ENCODE measurements at places on chromosomes 13 and 19.

DNA sequence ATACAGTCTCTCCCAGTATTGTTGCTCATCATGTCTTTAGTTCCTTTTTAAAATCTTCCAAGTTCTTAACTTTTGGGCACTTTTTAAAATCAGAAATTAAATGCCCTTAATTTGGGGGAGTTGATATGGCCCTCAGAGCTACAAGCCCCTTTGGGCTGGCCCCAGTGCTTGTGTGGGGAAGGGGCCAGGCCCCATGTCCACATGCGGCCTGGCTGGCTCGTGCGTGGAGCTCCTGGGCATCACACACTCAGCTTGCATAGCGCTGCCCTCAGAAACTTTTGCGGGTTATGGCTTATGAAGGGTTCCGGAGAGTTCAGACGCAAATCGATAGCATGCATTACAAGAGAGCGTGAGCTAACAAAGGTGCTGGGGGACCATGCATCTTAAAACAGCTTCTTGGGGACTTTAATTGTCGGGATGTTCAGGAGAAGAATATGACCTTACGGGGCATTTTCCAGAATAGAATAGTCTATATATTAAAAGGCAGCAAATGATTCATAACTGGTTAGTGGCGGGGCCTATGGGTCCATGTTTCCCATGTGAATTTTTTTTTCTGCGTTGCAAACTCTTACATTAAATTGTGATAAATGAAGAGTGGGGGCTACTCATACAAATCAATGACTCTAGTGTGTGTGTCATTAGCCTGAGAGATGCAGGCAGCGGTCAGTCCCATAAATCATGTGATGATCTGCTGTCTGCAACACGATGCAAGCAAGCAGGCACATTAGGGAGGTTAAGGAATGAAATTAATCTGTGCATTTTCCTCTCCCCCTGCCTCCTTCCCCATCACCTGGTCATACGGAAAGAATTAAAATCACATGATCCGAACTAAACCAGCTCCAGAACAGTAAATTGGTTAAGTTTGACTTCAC lies 185.8 kb upstream of the TSHZ3 start:
- no peak for DNase-seq

- DNase-seq: no peak
Measured at GRCh38 chr19:43799502-43800142, 2.6 kb downstream of the LYPD5 start.

DNA sequence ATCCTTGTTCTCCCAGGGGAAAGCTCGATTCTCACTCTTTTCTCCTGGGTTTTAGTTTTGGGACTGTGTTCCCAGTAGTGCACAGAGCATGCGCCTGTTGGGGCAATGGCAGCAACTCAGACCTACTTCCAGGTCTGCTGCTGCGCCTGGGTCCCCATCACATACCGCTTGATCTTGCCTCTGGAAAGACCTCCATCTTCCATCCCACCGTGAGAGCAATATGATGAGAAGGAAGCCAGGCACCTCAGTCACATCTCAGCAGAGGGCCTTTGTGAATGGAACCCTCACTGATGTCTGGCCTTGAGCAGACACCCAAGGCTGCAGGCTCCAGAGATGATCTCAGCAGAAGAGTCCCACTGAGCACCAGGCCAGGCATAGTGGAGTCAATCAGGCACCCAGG lies 176.8 kb upstream of the ZNF507 start:
- DNase-seq: no peak

GRCh38 chr19:42488783-42489521 lies 39.3 kb downstream of the CEACAM1 start:
- DNase-seq: no peak

DNA sequence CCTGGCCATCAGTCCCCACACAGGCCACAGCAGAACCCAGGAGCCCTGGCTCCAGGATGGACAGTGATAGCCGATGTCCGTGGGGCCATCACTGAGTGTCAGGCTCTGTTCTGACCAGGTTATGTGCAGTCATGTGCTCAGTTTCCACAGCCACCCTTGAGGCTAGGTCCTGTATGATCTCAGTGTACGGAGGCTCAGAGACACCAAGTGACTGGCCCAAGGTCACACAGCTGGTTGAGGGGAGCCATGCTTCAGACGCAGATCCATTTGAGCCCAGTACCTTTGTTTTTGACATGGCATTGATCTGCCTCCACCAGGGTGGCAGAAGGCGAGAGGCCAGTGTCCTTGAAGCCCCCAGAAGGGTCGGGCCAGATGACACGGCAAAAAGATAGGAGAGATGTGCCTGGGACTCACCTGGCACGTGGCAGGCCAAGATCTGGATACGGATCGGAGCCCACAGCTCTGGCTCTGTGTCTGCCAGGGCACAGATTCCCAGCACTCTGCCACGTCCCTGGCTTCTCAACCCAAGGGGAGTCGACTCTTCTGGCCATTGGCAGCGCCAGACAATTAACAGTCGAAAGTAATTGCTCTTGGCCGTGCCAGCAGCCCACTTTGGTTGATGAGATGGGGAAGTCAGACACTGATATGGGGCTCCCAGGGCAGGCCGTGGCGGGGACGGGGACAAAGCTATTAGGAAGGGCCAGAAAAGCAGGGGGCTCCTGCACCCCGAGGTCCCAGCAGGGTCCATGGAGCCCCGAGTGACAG lies 15.6 kb downstream of the EVI5L start:
- DNase-seq: no peak

DNA sequence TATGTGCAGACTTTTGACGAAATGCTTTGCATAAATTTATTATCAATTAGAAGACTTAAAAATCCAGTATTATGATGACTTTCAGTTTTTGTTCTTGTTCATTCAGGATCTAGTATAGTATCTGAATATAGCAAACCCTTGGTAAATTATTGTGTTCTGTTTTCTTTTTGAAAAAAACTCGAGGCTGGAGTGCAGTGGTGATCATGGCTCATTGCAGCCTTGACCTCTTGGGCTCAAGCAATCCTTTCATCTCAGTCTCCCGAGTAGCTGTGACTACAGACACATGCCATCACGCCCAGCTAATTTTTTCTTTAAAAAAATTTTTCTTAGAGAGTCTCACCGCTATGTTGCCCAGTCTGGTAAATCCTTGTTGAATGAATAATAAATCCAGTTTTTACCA lies 4.6 kb downstream of the FARP1 start:
- no peak for DNase-seq

DNA sequence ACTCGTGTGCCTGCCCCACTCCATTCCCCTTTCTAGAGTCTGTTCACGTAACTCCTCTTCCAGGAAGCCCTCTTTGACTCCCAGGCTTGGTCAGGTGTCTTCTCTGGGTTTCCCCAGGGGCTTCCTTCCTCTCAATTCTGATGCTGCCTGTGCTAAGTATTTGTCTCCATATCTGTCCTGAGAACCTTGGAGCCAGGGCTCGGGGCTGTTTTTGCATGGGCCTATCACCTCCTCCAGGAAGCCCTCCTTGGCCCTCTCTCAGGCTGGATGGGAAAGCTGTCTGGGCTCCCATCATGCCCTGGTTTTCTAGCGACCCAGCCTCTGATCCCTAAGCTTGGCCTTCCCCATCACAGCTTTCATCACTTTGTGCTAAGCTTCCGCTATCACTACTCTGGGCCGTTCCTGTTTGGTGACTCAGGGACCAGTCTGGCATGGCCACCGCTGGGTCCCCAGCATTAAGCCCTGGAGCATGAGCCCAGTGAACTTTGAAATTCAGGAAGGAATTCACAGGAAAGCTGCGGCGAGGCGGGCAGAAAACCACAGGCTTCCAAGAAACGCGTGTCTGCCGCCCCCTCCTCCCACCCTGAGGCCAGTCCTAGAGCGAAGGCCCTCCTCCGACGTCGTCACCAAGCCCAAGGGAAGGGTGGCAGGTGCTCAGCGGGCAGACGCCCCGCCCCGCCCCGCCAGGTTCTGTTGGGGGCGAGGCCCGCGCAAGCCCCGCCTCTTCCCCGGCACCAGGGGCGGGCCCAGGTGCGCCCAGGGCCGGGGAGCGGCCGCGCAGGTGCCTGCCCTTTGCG lies 486 bp upstream of the SPINT2 start:
- peak; percentile 83 for DNase-seq

GRCh38 chr13:23462815-23463559 lies 29.5 kb upstream of the SACS start:
- DNase-seq: no peak

GRCh38 chr19:31591258-31591657 lies 242.0 kb upstream of the TSHZ3 start:
- no peak for DNase-seq

DNA sequence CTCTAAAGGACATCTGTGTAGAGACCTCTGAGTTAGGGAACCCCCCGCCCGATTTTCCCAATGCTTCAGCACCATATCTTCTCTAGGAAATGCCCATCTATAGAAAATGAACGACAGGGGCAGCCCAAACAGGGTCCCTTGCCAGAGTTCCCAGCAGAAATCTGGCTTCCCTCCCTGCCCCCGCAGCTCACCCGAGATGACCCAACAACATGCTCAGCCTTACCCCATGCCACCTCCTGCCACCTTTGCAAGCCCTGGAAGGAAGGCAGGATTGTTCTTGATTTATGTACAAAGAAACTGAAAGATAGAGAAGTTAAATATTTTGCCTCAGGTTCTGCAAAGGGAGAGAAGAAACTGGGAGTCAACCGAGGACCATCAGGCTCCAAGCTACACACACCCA lies 105.6 kb upstream of the UQCRFS1 start:
- DNase-seq: no peak

DNA sequence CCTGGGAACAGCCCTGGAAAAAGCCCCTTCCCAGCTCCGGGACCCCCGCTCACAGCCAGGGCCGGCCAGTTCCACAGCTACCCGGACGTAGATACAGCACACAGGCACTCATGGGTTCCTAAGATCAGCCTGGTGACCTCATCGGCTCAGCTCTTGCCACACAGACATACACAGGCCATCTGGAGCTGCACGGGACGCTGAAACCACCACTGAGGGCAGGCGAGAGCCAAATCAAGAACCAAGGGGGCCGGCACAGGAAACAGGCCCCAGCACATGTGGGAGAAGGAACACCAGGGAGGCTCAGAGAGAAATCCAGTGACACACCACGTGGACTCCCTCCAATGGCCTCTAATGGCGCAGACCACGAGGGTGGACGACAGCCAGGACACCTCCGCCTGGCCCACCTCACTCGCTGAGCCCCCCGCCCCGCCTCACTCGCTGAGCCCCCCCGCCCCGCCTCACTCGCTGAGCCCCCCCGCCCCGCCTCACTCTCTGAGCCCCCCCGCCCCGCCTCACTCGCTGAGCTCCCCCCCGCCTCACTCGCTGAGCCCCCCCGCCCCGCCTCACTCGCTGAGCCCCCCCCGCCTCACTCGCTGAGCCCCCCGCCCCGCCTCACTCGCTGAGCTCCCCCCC lies 69.7 kb upstream of the C13orf46 start:
- DNase-seq: no peak

- DNase-seq: no peak
Measured at GRCh38 chr19:28632371-28633080, 580.4 kb downstream of the UQCRFS1 start.

DNA sequence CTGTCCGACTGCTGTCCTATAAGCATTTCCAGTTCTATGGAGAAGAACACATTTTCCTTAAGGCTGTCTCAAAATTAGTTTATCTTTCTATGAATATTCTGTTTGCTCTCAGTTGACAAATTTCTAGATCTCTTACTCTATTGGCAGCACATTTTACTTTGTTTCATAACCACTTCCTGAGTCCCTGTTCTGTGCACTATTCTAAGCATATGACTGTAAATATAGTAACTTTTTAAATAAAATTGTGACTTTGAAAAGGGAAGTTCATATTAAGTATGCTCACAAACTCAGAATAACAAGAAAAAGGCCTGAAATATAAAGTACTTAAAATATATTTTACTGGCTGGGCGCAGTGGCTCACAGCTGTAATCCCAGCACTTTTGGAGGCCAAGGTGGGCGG lies 56.5 kb upstream of the HTR2A start:
- no peak for DNase-seq

DNA sequence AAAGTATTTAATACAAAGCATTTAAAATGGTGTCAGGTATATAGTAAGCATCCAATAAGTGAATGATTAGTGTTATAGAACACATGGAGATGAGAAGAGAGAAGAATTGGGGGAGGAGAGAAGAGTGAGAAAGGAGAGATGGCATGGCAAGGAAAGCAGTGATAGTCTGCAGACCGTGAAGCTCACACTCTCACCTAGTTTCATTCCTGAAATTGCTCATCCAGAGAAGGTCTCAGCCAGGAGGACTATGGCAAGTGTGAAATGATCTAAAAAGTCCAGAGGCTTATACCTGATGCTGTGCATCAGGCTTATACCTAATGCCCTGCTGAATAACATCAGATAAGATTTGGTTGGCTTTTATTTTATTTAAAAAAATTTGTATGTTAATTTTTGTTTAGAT lies 351.6 kb upstream of the KLF12 start:
- no peak for DNase-seq

GRCh38 chr13:113857531-113858195 lies 6.2 kb downstream of the GAS6 start:
- DNase-seq: no peak

DNA sequence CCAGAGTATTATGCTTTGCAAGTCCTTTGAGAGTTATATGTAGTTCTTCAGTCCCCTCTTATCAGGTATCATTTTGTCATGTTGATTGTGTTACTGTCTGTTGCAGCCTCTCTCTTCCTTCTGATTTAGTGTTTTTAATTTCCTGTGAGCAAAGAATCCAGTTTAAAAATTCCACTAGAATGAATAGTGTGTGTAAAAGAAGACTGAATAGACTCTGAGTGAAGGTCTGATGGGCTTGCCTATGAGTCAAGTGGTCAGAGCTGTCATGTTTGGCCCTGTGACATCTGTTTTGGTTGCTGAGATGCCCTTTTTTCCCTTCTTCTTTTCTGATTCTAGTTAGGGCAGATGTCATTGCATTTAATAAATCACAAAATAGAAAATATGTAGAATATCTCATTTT lies 23.3 kb upstream of the KCTD4 start:
- DNase-seq: no peak

- DNase-seq: no peak
Measured at GRCh38 chr19:16001481-16002312, 52.9 kb downstream of the OR10H4 start.

GRCh38 chr13:99029576-99029975 lies 51.7 kb upstream of the DOCK9 start:
- no peak for DNase-seq

GRCh38 chr19:23787106-23787505 lies 28.4 kb upstream of the ZNF681 start:
- no peak for DNase-seq

DNA sequence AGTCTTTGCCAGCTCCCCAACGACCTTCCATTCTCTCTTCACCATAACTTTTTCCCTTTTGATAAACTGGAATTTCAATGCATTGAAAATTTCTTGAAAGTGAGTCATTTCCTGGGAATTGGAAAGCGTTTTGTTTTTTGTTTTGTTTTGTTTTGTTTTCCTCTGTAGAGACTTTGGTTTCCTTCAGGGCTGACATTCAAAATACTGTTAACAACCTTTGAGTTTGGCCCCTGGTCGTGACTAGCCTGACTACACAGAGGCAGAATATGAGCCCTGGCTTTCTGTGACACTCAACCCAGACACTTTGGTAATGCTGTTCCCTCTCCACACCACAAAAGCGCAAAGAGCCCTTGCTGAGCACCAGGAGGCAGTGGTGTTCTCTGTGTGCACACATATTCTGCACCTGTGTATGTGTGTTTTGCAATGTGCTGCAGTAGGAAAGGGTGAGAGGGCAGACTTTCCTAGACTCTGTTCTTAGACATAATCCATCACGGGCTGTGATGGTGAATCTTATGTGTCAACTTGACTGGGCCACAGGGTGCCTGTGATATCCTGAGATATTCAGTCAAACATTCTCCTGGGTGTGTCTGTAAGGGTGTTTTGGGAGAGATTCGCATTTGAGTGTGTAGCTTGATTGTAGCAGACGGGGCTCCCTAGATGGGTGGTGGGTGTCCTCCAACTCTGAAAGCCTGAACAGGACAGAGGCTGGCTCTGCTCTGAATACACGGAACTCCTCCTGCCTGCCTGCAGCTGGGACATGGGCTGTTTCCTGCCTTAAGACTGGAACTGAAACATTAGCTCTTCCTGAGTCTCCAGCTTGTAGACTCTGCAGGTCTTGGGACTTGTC lies 29.5 kb upstream of the ANKRD10 start:
- DNase-seq: no peak

All from activated T-cell treated with anti-CD3 and anti-CD28 coated beads, Interleukin-2, amount 50 U/mL, for 1 hour (primary cell).